Foreskin fibroblast (primary cell): ENCODE measurements at places on chromosomes 4 and X.

- DNase-seq, result peak; percentile 56
Observed at GRCh38 chr4:26321373-26322221, 783 bp downstream of the RBPJ start.

DNA sequence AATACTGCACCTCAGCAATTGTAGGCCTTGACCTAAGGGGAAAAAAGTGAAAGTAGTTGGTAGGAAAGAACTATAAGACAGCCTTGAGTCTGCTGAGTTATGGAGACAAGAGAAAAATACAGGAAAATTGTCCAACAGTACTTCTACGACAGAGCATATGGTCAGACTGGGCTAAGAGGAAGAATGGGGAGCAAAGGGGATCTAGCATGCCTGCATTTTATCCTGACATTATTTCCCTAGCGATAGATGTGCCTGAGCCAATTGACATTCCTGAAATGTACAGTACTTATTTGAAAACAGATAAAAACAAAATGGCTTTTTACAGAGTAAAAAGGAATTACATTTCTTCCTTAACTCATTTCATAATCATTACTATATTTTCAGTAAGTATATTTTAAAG, 22.2 kb downstream of the GUCY1A1 start:
- DNase-seq, result no peak

DNA sequence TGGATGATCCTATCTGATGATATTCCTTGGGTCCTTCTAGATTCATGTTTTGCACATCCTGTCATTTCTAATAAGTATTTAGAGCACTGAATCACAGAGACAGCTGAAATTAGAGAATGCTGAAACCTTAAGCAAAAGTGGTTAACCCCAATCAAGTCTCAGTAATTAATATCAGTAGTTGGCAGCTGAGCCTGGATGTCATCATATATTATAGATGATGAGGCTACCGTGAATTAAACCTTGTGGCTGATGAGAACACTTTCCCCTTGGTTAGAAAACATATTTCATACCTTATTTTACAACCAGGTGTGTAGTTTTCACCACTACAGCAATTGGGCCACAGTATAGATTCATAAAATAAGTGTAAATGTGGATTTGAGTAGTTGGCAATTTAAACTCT, 499.0 kb downstream of the PDGFC start:
- DNase-seq, result no peak

DNA sequence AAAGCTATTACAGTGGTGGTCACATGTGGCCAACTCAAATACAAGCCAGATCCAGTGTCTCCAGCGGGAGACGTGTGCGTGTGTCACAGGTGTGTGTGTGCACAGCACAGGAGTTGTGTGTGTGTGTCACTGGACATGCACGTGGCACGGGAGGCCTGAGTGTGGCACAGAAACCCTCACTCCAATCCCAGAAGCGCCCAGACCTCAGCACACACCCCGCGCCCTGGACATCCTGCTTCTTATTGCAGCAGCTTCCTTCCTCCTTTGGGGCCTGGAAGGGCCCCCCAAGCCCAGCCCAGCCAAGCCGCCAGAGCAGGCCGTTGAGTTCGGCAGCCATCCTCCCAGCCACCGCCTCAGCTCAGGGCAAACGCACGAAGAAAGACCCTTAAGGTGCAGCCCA, 37.9 kb downstream of the ACOX3 start:
- no peak for DNase-seq

- DNase-seq, result no peak
Observed at GRCh38 chr4:2694691-2695090, 61.4 kb downstream of the TNIP2 start.

DNA sequence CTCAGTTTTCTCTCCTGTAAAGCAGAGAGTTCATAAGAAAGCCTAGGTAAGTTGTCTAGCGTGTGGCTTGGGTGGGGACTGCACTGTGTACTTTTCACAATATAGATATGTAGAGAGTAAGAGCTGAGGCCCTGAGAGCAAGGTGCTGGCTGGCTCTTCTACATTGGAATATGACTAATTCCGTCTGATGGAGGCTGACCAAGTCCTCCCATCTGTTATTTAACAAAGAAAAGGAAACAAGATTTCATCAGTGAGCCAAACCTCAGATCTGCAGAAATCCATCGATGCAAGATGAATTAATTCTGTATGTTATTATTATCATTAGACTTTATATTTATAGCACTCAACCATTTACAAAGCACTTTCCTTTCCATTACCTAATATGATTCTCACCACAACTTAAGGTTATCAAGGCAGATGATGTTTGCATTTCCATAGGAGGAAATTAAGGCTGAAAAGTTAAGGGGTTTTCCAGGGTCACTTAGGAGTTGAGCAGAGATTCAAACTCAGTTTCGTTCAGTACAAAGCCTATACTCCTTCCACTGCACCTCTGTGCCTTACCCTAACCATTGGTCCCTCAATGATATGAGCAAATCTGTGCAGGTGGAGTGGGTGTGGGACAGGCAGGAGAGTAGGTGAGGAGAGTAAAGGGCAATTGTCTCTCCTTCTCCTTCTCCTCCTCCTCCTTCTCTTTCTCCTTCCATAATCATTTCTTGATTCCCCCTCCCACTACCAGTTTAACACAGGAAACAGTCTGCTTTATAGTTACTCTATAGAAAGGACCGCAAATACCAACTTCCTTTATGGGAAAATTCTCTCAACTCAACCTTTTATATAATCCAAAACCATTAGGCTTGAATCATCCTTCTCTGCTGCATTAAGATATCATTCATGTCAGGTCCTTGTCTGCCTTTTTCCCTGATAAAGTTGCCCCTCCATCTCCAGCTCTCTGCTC, 27.6 kb upstream of the SRD5A3 start:
- no peak for DNase-seq

DNA sequence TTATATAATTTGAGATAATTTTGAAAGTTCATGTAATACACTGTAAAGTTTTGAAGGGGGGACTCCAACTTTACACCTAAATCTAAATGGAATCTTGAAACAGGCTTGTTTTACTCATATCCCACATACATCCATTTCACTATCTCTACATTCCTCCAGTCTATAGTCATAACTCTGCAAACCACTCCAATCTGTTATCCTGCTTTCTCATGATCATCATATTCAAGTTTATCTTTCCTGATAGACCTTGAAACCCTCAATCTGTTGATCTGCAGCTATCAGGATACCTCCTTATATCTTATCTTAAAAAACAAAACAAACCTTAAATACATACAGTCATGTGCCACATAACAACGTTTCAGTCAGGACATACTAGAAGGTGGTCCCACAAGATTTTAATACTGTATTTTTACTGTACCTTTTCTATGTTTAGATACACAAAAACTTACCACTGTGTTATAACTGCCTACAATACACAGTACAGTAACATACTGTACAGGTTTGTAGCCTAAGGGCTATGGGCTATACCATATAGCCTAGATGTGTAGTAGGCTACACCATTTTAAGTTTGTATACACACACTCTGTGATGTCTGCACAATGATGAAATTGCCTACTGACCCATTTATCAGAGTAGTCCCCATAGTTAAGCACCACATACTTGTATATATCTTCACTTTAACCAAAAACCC, 14.0 kb downstream of the CHIC2 start:
- DNase-seq, result peak; percentile 61

GRCh38 chrX:118208481-118208880, 91.9 kb upstream of the KLHL13 start:
- no peak for DNase-seq

DNA sequence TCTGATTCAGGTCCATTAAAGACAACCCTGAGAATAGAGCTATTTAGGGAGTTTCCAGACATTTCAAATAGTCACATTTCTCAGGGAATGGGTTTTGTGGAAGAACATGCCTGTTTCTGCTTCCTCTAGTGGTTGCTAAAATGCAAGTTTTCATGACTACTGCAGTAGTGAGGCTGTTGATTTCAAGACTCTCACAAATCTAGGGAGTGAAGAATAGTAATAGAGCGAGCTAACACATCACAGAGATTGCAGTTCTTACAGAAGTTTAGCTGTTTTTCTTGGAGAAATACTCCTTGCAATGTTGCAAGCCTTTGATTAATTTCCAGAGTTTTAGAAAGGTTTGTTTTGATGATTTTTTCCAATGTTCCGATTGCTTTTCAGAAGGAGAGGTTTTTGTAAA, 610.2 kb upstream of the HTR2C start:
- no peak for DNase-seq

DNA sequence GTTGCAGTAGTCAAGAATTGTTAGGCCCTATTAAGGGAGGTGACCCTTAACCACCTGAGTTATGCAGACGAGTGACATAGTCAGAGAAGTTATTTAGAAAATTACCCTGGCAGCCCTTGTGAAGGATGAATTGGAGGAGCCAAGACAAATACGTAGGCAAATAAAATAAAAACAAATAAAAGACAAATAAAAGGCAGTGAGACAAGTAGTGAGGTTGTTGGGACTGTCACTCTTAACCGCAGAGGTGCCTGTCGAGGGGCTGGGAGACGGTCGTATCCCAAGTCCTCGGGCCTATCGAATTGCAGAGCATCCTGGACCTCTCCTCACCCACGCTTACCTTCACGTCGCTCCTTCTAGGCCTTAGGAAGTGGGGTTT, 58.0 kb upstream of the ZC4H2 start:
- no peak for DNase-seq

DNA sequence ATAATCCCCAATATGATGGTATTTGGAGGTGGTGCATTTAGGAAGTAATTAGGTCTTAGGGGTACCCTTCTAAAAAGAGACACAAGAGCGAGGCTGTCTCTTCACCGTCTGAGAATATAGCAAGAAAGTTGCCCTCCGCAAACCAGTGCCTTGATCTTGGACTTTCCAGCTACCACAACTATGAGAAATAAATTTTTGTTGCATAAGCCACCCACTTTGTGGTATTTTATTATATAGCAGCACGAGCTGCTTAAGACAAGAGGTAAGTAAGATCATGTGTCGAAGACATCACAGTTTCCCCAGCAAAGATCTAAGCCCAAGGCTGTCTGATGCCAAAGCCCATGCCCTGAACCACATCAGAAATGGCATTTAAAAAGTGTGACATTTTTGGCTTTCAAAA, 9.6 kb upstream of the EXOSC9 start:
- peak; percentile 69 for DNase-seq

- DNase-seq, result no peak
Observed at GRCh38 chr4:99029852-99030251, 34.3 kb downstream of the METAP1 start.

- DNase-seq, result peak; percentile 43
Observed at GRCh38 chr4:30380404-30380998, 339.7 kb upstream of the PCDH7 start.

GRCh38 chr4:153987291-153987690, 198.4 kb upstream of the SFRP2 start:
- DNase-seq, result peak; percentile 87

DNA sequence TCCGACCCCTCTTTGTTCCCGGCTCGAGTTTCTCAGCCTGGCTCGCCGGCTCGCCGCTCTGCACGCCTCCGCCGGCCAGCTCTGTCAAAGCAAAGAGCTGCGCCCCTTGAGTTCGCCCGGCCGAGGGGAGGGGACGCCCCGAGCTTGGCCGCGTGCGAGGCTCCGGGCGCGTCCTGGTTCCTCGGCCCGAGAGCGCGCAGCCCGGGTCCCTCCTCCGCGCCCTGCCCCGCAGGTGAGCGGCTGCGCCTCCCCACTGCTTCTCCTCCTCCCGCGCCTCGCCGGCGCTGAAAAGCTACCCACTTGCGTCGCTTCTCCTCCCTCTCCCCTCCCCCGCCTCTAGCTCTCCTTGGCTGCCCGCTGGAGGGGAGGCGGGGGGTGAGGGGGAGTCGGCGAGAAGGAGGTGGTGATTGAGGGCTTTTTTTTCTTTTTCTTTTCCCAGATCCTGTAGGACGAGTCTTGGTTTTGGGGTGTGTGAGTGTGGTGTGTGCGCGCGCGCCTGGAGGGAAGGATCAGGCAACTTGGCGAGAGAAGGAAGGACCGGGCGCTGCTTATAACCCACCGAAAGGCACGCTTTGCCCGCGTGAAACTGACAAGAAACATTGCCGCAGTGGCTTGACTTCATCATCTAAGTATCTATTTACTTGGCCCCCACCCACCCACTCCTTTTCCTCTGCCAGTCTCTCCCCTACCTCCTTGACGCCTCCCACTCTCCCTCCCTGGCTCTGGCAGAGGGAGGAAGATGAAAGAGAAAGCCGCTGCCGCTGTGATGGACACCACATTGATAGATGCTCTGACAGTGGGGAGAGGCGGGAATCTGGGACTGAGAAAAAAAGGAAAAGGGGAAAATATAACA, at the start of gene LEF1:
Gene LEF1 (minus strand): TSS at position 262 of the 853 bp plus-strand sequence. CDS start 1,165 bp downstream, outside the sequence.
- DNase-seq, result peak; percentile 69

GRCh38 chrX:110442635-110443034, 84.0 kb downstream of the RTL9 start:
- DNase-seq, result peak; percentile 46

DNA sequence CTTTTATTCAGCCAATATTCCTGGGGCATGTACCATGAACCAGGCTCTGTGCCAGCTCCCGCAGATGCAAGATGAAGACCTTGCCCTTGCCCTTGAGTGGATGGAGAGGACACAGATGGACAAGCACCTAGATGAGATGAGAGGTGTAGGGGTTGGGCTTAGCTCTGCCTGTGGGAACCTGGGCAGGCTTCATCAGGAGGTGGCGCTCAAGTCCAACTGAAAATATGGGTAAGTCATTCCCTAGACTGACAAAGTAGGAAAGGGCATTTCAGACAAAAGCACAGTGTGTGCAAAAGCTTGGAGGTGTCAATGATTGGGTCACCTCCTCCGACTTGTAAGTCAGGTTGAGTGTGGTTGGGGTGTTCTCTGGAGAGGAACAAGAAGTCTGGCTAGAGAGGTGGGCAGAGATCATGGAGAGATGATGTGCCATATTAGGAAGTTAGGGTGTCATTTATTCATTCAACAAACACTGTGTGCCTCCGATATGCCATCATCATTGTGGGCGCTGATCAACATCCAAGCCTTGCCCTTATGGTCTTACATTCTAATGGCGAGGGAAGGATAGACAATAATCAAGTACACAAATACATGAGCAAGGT, 64.6 kb downstream of the ANAPC4 start:
- DNase-seq, result peak; percentile 41

DNA sequence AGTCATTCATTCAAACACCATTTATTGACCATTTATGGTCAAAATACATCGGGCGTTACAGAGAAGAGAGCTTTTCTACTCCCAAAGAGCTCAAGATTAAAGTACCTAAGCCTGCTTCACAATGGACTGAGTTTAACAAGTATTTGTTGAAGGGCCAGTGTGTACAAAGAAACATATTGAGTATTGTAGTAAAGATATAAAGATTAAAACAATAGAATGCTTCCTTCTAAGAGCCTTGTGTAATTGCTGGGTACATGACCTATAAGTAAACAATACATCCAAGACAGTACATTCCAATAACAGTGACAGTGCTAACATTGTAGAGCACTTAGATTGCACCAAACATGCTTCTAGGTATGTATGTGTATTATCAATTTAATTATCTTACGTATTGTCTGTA, 695.5 kb downstream of the PCDH7 start:
- DNase-seq, result no peak

DNA sequence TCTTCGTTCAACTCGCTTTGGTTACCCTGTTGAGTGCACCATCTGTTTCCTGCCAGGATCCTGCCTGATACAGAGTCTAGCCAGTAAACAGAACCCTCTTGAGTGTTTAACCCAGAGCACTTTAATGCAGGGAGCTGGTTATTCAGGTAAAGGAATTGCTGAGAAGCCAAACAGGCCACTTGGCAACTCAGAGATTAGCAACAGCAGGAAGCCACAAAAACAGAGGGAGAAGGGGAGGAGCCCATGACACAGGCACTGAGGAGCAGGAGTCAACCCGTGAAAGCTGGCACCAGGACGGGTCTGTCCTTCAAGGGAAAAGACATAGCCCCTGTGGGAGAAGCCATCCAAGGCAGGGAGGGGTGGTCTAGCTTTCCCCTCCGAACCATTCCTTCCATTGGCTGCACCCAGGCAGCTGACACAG, 641.4 kb downstream of the ZNF674 start:
- no peak for DNase-seq

- no peak for DNase-seq
Observed at GRCh38 chrX:137998619-137999018, 432.7 kb downstream of the ZIC3 start.
